Type B pancreatic cell (in vitro differentiated cells): ENCODE measurements at places on chromosomes 7 and 10. TPM values are rescaled to one million over a fixed set of nuclear protein-coding genes. Genes with fewer than 3 reads are reported as not detected.

DNA sequence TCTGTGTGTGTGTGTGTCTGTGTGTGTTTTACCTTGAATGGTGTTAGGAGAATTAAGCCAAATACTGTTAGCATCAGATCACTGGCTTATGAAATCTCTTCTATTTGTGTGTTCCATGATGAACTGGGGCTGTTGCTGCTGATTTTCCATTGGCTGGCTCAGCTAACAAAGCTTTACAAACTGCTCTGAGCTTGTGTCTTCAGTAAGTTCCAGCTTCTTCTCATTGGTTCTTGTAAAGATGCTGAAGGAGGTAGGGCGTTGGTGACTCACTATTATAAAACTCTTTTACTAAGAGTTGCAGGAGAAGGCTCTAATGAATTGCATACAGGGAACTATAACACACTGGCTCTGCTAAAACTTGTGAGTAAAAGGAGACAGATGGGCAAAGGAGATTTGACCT, 136.4 kb upstream of the PRKCQ start:
- H3K36me3 ChIP-seq = no peaks in the 10 kb centered on the region
- DNase-seq = no peak
- H3K27me3 ChIP-seq = peaks cover 31% of the 10 kb centered on the region
- H3K27ac ChIP-seq = no peak overlapping the region

- no peak for DNase-seq
- no peaks in the 10 kb centered on the region for H3K4me1 ChIP-seq
- no peak overlapping the region for H3K4me3 ChIP-seq
- H3K27ac ChIP-seq = no peak overlapping the region
- H3K36me3 ChIP-seq = no peaks in the 10 kb centered on the region
These were observed 340.7 kb upstream of the CELF2 start for GRCh38 chr10:10676972-10677371.

The SLC13A1 gene
- total RNA-seq = 0.07 and 0.14 TPM in 2 replicates

The PPRC1 gene
- 48.6 and 51.6 TPM in 2 replicates for total RNA-seq

The TEX47 gene
- total RNA-seq = not detected in 2 replicates

The FBXO24 gene
- 0.76 and 0.77 TPM in 2 replicates for total RNA-seq

DNA sequence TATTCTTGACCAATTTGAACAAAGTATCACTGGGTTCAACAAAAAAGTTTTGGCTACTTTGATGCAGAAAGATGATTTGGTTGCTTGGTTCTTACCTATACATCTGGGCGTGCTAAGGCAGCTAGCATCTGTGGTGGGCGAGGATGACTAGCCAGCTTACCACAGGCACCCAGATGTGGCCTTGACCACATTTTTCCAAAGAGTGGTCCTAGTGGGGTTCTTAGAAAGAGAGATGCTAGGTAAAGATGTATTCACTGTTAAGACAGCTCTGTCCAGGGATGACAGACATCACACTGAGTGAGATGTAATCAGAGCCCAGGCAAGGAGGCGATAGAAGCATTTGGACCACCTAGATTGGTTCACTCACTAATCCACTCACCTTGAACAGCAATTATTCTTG, 785 bp downstream of the DNTT start:
- DNase-seq = no peak
- no peak overlapping the region for H3K4me3 ChIP-seq
- peaks cover 18% of the 10 kb centered on the region for H3K4me1 ChIP-seq

DNA sequence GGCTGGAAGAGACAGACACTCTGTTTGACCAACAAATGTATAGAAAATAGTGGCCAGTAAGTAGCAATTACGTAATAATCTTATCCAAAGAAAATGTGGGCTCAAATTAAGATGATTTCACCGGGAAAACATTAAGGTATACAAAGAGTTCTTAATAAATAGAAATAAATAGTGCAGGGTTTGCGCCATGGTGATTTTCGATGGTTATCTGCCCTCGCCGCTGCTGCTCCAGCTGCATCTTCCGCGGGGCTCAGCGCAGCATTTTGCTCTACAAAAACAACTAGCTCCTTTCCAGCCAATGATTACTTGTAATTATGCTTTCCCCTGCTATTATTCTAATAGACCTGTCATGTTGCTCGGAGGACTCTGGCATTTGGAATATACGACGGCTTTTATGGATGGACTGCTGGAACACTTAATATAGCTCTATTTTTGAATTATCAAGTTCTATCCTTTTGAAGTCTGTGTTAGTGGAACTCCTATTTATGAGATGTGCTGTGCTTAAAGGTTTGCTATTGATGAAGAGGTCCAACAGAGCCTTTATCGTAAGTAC, 103.8 kb downstream of the BUB3 start:
- DNase-seq = no peak
- H3K36me3 ChIP-seq = no peaks in the 10 kb centered on the region
- H3K4me3 ChIP-seq = no peak overlapping the region
- peaks cover 36% of the 10 kb centered on the region for H3K27me3 ChIP-seq
- H3K4me1 ChIP-seq = no peaks in the 10 kb centered on the region

DNA sequence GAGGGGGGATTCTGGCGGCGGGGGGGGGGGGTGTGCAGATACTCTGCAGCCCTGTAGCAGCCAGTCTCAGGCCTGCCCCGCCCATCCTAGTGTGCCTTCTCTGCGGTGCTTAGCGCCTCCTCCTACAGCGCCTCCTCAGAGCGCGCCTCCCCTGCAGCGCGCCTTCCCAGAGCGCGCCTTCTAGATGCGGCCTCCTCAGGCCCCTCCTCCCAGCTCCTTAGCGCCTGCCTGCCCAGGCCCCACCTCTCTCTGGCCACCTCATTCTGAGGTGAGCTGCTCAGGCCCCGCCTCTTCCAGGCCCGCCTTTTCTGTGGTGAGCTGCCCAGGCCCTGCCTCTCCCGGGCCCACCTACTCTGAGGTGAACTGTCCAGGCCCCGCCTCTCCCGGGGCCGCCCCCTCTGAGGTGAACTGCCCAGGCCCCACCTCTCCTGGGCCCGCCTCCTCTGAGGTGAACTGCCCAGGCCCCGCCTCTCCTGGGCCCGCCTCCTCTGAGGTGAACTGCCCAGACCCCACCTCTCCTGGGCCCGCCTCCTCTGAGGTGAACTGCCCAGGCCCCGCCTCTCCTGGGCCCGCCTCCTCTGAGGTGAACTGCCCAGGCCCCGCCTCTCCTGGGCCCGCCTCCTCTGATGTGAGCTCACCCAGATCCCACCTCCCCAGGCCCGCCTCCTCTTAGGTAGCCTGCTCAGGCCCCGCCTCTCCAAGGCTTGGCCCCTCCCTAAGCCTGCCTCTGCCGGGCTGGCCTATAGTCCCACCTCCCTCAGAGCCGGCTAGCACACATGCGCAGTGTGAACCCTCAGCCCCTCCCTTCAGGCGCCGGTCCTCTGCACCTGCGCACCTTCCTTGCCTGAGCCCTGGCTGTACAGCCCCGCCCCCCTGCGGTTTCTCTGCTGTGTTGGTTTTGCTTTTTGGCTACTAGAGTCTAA, 2.1 kb upstream of the SGCE start:
- H3K36me3 ChIP-seq = peaks cover 5% of the 10 kb centered on the region
- peak overlapping the region; percentile 95 for H3K4me3 ChIP-seq
- no peaks in the 10 kb centered on the region for H3K27me3 ChIP-seq
- peaks cover 6% of the 10 kb centered on the region for H3K4me1 ChIP-seq

DNA sequence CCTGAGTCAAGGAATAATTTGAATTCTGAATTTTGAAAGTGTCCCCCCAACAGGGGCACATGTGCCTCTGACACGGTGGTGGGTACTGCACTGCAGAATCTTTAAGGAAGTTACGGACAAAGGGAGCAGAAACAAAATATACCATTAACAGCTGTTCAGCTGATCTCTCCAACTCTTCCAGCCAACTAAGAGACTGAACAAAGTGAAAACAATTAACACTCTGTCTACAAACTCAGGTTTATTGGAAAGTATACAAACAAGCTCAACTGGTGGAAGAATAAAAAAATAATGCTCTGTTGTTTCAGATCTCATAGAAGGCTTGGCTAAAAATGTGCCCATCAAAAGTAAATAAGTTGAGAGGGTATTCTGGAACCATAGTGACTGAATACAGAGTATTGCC, 34.4 kb downstream of the ASB4 start:
- peaks cover 3% of the 10 kb centered on the region for H3K27me3 ChIP-seq
- H3K4me3 ChIP-seq = no peak overlapping the region
- no peaks in the 10 kb centered on the region for H3K36me3 ChIP-seq
- DNase-seq = no peak
- H3K4me1 ChIP-seq = no peaks in the 10 kb centered on the region
- no peak overlapping the region for H3K27ac ChIP-seq

The KCP gene
- 1.3 and 4.2 TPM in 2 replicates for total RNA-seq

The INMT gene
- total RNA-seq = not detected in 2 replicates

GRCh38 chr10:99170116-99170675, 65.5 kb downstream of the HPSE2 start:
- H3K27me3 ChIP-seq = no peaks in the 10 kb centered on the region
- no peak for DNase-seq
- H3K36me3 ChIP-seq = no peaks in the 10 kb centered on the region
- no peak overlapping the region for H3K4me3 ChIP-seq
- no peak overlapping the region for H3K27ac ChIP-seq

DNA sequence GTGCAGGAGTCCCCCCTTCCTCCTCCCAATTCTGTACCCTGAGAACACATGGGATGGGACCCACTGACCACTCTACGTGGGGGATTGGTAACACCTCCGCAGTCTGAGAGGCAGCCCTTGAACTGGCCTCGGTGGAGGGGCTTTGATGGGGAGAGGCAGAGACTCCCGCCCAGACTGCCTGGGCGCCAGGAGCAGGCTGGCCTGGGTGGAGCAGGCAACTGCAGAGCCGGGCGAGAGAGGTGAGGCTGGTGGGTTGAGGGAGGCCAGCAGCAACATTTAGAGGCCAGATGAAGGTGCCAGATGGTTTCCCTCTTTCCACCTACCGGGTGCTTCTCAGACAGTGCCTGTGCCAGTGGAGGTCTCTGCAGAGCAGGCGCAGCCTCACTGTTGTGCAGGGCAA, 30.7 kb upstream of the ZNF467 start:
- H3K4me3 ChIP-seq = no peak overlapping the region
- no peaks in the 10 kb centered on the region for H3K27me3 ChIP-seq
- H3K36me3 ChIP-seq = no peaks in the 10 kb centered on the region
- H3K4me1 ChIP-seq = no peaks in the 10 kb centered on the region
- no peak for DNase-seq

GRCh38 chr7:780081-780480, 52.2 kb upstream of the SUN1 start:
- H3K36me3 ChIP-seq = peaks cover 10% of the 10 kb centered on the region
- H3K27me3 ChIP-seq = no peaks in the 10 kb centered on the region
- H3K4me1 ChIP-seq = no peaks in the 10 kb centered on the region
- H3K27ac ChIP-seq = no peak overlapping the region
- H3K4me3 ChIP-seq = no peak overlapping the region

DNA sequence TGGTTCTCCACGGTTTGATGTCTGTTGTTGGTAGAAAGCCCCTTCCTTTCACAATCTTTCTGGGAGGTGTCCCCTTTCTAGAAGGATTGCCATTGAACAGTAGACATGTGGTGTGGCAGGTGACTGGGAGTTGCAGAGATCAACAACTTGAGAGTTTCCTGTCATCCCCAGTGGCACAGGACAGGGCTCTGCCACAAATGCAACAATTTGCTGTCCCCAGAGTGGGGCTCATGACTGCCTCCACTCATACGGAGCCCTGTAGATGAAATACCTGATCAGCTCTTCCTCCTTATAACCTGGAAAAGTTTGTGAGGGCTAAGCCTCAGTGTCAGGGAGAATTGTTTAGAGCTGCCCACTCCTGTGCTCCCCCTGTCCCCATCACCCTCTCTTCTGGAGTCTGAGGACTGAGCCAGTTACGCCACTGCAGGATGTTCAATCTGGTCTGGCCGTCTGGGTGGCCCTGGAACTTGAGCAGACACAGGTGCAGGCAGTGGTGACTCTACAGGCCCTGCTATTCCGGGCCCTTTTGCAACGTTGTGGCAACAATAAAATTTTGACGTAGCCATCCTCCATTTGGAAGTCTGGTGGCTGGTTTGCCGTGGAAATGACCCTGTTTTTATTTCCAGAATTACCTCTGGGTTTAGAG, 6.5 kb downstream of the DBNL start:
- no peak overlapping the region for H3K4me3 ChIP-seq
- H3K27me3 ChIP-seq = no peaks in the 10 kb centered on the region
- peaks cover 9% of the 10 kb centered on the region for H3K36me3 ChIP-seq
- no peak for DNase-seq

DNA sequence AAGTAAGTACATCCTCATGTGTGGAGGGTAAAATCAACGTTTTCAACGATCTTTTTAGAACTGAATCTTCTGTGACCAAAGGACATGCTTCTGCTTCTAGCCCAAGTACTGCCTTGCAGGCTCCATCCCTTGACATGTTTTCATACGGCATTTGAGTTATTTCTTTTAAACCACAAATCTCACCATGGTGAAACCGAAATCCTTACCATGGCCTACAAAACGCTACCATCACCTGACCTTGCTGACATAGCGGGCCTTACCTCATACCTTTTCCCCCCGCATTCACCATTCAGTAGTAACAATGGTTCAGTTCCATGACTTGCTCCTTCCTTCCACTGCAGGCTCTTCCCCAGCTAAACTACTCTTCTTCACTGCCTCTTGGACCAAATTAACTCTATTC, 3.5 kb downstream of the RNF216 start:
- peaks cover 12% of the 10 kb centered on the region for H3K4me1 ChIP-seq
- no peak overlapping the region for H3K27ac ChIP-seq
- H3K27me3 ChIP-seq = no peaks in the 10 kb centered on the region

GRCh38 chr10:51301644-51302043, 227.4 kb downstream of the PRKG1 start:
- no peak overlapping the region for H3K27ac ChIP-seq
- H3K27me3 ChIP-seq = no peaks in the 10 kb centered on the region
- no peak for DNase-seq
- H3K36me3 ChIP-seq = no peaks in the 10 kb centered on the region
- H3K4me1 ChIP-seq = peaks cover 19% of the 10 kb centered on the region
- H3K4me3 ChIP-seq = no peak overlapping the region

DNA sequence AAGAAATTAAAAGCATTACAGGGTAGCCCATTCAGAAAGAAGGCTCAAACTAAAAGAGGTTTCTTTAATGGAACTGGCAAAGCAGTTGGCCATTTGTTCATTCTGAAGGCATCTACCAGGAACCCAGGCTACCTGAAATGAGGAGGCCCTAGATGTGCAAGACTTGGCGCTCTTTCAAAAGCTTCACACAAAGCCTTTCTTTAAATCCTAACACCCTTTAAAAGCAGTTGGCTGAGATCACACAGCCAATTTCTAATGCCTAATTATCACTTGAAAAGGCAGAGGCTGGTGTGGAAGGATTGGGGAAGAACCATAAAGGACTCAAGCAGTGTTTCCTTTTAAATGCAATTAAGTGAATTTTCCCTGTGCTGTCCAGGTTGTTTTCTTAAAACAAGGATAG, 23.2 kb downstream of the PPP1R17 start:
- no peaks in the 10 kb centered on the region for H3K4me1 ChIP-seq
- peaks cover 29% of the 10 kb centered on the region for H3K27me3 ChIP-seq
- H3K4me3 ChIP-seq = no peak overlapping the region
- H3K27ac ChIP-seq = no peak overlapping the region
- DNase-seq = no peak

The VAX1 gene
- 0.58 TPM in 1 of 2 replicates, not detected in the other for total RNA-seq

- H3K27me3 ChIP-seq = peaks cover 47% of the 10 kb centered on the region
- H3K4me3 ChIP-seq = no peak overlapping the region
- H3K27ac ChIP-seq = no peak overlapping the region
- no peaks in the 10 kb centered on the region for H3K36me3 ChIP-seq
These were observed 18.4 kb upstream of the GOLGA7B start for GRCh38 chr10:97831259-97831658.

GRCh38 chr7:115037128-115037802, 115.4 kb downstream of the MDFIC start:
- H3K36me3 ChIP-seq = no peaks in the 10 kb centered on the region
- H3K4me3 ChIP-seq = no peak overlapping the region
- H3K27ac ChIP-seq = no peak overlapping the region
